Hematopoietic multipotent progenitor cell (in vitro differentiated cells): ENCODE measurements at places on chromosomes 6 and 20.

DNA sequence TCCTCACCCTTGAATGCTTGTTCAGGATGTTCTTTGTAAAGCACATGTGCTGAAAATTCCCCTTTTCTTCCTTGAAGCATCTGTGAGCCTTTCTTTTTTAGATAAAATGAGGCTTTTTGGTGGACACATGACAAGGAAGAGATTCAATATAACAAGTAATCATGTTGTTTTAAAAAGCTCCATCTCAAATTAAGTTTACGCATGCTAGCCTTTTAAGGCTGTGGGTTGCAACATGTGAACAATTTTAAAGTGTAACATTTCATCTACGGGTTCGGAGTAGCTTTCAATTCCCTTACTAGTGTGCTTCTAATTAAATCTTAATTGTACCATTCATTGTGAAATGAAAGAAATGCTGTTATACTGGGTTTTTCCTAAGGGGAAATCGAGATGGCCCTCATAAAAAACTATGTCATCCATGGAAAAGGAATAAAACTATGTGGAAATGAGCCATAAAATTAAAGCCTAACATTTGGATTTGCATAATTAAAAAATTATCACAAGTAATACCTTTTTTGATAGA, 19.3 kb upstream of the OSTM1 start:
- DNase-seq, result no peak

- no peak for DNase-seq
Observed at GRCh38 chr6:151141685-151142084, 98.1 kb upstream of the AKAP12 start.

DNA sequence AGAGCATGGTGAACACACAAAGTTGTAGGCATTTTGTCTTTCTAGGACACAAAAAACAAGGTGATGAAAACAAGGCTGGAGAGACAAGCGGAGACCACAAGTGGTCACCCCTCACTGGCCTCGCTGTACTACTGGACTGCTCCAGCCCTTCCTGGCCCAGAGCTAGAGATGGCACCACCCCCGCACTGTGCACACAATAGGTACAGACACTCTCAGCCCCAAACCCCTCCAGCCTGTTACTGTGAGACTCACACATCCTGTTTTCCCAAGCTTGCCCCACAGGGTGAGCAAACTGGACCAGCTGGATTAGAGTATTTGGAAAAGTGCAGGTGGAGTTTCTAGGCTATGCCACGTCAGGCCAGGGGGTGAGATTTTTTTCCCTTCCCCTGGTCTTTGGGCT, 8.4 kb upstream of the ZSWIM1 start:
- no peak for DNase-seq

DNA sequence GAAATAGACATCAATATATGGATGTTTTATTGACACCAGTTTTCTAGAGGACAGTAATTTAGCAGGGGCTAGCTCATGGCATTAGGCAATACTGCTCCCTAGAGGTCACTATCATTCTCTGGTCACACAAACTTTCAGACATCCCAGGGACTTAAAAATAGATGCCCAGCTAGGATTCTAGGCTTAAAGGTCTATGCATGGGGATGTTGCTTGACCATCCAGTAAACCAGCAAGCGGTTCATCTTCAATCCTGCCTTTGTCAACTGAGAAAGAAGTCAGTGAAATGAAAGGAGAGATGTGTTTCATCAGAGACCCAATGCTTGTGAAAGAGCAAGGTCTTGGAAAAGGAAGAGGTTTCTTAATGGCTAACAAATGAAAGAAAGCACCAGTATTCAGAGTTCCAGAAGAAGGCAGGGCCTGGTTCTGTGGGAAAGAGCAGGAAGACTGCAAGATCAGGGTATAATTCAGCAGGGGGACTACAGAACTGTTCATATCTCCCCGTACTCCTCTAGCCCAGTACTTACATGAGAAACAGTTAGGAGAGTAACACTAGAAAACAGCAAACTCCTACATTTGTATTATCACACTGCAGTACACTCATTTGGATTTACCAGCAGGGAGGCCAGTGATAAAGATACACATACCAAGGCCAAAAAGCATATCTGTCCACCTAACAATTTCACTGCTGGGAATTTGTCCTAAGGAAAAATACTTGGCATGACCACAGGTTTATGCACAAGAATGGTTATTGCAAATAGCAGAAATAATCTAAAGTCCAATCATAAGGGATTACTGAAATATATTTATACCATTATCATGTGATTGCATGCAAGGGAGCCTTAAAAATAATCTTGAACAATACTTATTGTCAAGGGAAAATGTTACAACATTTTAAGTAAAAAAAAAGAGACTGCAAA, 151.4 kb upstream of the LAMA2 start:
- peak; percentile 18 for DNase-seq

GRCh38 chr6:27871924-27872638, 40.1 kb downstream of the OR2B2 start:
- peak; percentile 98 for DNase-seq

GRCh38 chr6:52022675-52023074, 64.7 kb downstream of the PKHD1 start:
- no peak for DNase-seq
